ENCODE measurements at places on chromosomes 3 and 15.

- DNase-seq: no peak
Observed at GRCh38 chr3:167487556-167487955, 13.7 kb upstream of the SERPINI2 start.

DNA sequence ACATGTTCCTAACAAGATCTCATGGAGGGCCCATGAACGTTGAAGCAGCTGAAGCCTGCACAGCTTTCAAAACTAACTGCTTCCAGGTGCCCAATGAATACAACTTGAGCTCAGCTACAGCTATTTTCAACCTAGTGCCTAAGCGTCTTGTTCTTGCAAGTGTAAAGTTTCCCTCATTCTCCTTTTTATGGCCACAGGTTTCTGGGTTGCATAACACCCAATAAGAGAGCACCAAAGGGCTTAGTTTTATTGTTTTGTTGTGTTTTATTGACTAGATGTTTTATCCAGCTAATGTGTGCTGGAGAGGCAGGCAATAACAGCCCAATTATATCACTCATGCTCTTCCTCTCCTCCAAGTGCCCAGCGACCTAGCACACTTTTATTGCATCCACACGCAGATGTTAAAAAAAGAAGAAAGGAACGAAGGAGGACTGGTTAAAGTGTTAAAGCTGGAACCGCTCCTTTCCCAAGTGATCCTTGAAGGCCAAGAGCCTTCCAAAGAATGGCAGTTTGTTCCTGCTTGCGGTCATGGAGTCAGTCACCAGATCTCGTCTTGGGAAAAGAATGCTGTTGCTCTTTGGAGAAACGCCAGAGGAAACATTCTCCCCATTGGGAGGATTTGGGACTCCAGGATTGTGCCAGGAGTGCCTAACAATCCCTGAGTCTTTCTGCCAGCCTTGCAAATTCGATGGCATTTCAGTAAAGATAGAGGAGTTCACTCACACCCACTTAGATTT is 156.9 kb downstream of the MEX3B start:
- DNase-seq: no peak

- DNase-seq: no peak
Observed at GRCh38 chr15:62534996-62535395, 369.9 kb upstream of the C2CD4B start.

DNA sequence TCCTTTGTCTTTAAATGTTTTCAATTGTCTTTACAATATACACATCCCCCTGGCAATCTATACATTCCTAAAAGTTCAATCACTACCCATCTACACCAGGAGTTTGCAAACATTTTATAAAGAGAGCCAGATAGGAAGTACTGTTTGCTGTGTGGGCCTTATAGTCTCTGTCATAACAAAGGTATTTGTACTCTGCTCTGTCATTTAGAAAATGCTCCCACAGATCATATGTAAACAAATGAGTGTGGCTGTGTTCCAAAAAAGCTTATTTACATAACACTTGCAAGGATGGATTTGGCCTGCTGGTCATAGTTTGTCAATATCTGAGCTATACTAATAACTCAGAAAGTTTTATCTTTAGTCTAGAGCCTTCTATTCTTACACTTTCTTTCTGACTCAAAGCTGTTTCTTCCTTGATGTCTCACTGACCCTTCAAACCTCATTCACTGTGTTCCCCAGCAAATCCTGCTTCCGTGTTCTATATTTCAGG is 511.9 kb downstream of the GBE1 start:
- DNase-seq: no peak

- DNase-seq: no peak
Observed at GRCh38 chr3:30440880-30441279, 165.5 kb upstream of the TGFBR2 start.

GRCh38 chr3:10901296-10901945 is 85.4 kb downstream of the SLC6A11 start:
- no peak for DNase-seq
